ENCODE measurements at places on chromosomes 5 and 9. TPM values are rescaled to one million over a fixed set of nuclear protein-coding genes. Genes with fewer than 3 reads are reported as not detected.

The ANKDD1B gene
- total RNA-seq = 0.46 TPM

The GFPT2 gene
- total RNA-seq = 5.2 TPM

The SPINK5 gene
- total RNA-seq = 0.42 TPM

The IL5 gene
- not detected for total RNA-seq

The HSD17B3 gene
- 1.4 TPM for total RNA-seq

The LHX2 gene
- total RNA-seq = 1.3 TPM

The ANKS6 gene
- 2.3 TPM for total RNA-seq

The STPG3 gene
- total RNA-seq = not detected

The DAB2IP gene
- total RNA-seq = 103 TPM

The RPL35 gene
- 868 TPM for total RNA-seq

The DELE1 gene
- total RNA-seq = 140 TPM

The PCDHGA8 gene
- total RNA-seq = 8.1 TPM

The PDE6A gene
- 0.08 TPM for total RNA-seq

The SPINK1 gene
- total RNA-seq = 0.58 TPM

The EPB41L4A gene
- total RNA-seq = 22.2 TPM

The LCN15 gene
- total RNA-seq = not detected

The CDH9 gene
- total RNA-seq = not detected

The PCDHA4 gene
- 0.04 TPM for total RNA-seq

The OSMR gene
- 9.2 TPM for total RNA-seq

The PCDHGA12 gene
- 5.6 TPM for total RNA-seq

The TMEM232 gene
- 1.9 TPM for total RNA-seq

The PCDHGB7 gene
- 15.0 TPM for total RNA-seq

The CNTFR gene
- 0.43 TPM for total RNA-seq

The HEMGN gene
- not detected for total RNA-seq

The SLC1A3 gene
- total RNA-seq = 64.7 TPM

The GADD45G gene
- 17.7 TPM for total RNA-seq

The CEMIP2 gene
- 22.9 TPM for total RNA-seq

The LCN10 gene
- 2.8 TPM for total RNA-seq

The CCL28 gene
- 0.16 TPM for total RNA-seq

The FYB1 gene
- 67.2 TPM for total RNA-seq

The TNC gene
- total RNA-seq = 5.3 TPM

The DNAI1 gene
- 0.86 TPM for total RNA-seq

The TAF9 gene
- 49.5 TPM for total RNA-seq

The BASP1 gene
- 3.0 TPM for total RNA-seq

The OTP gene
- 0.06 TPM for total RNA-seq

The SNX30 gene
- 3.8 TPM for total RNA-seq

The SPATA31A3 gene
- total RNA-seq = not detected

The ACTBL2 gene
- 0.09 TPM for total RNA-seq

The CBY3 gene
- not detected for total RNA-seq

The FBP2 gene
- not detected for total RNA-seq

The NXNL2 gene
- not detected for total RNA-seq

The WWC1 gene
- total RNA-seq = 1.7 TPM

The KIAA1191 gene
- total RNA-seq = 99.4 TPM

The RPL7A gene
- total RNA-seq = 1,270 TPM

The INSL6 gene
- total RNA-seq = not detected

The LRRC19 gene
- not detected for total RNA-seq

The APBB3 gene
- total RNA-seq = 6.9 TPM

The HTR1A gene
- not detected for total RNA-seq

The DIAPH1 gene
- 60.5 TPM for total RNA-seq

The IFNA21 gene
- not detected for total RNA-seq

The C5orf24 gene
- total RNA-seq = 25.4 TPM

The CCDC69 gene
- 82.5 TPM for total RNA-seq

The ANKRD31 gene
- not detected for total RNA-seq

The PCDHB14 gene
- 6.1 TPM for total RNA-seq

All from heart left ventricle (tissue), 16 donors.